Activated T-helper 17 cell treated with anti-CD3 and anti-CD28 coated beads, Interleukin-2, amount 50 U/mL, for 72 hours (primary cell): ENCODE measurements at places on chromosomes 4 and X. TPM values are rescaled to one million over a fixed set of nuclear protein-coding genes. Genes with fewer than 3 reads are reported as not detected.

GRCh38 chrX:153765138-153766079 lies 1.4 kb downstream of the PLXNB3 start:
- ATAC-seq, result no peak

UBQLN2 gene
- 40.7 TPM for total RNA-seq

PARM1 gene
- total RNA-seq, result 0.11 TPM

DNA sequence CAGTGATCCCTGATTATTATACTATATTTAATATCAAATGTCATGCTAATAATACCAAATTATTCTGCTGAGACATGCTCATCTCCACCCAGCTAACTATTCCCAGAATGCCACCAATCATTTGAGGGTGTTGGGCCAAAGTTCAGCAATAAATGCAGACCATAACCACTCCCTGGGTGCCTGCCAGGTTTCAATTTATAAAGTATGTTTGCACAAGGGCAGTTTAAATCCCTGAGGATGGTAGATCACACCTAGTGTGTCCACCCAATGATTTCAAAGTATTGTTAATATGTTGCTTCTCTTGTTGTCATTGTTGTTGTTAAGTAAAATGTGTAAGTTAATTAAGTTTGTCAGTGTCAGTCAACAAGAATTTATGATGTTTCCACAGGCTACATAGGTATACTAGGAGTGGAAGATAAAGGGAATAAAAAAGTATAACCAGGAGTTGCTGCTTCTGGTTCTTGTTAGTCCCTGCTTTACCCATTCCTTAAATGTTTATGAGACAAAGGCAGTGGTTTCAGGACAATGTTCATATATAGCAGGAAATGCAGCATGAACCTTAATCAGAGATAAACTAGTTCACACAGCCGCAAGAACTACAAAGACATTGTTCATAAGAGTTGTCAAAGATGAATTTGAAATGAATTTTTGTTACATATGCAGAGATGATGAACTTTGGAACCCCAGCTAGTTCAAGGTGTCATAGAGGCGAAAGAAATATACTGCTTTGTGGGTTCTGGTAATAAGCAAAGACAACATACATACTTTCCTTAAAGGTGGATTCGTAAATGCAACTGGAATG lies 25.5 kb downstream of the HPGD start:
- no peak for ATAC-seq

GRCh38 chr4:143667461-143667860 lies 33.0 kb downstream of the FREM3 start:
- ATAC-seq, result no peak
